ENCODE measurements at places on chromosomes 2 and 18.
A peak's percentile ranks its signal among the peaks of the same experiment; 100 is the strongest.

- DNase-seq: no peak
These were observed 166.5 kb upstream of the NCK2 start for GRCh38 chr2:105578166-105578565.

DNA sequence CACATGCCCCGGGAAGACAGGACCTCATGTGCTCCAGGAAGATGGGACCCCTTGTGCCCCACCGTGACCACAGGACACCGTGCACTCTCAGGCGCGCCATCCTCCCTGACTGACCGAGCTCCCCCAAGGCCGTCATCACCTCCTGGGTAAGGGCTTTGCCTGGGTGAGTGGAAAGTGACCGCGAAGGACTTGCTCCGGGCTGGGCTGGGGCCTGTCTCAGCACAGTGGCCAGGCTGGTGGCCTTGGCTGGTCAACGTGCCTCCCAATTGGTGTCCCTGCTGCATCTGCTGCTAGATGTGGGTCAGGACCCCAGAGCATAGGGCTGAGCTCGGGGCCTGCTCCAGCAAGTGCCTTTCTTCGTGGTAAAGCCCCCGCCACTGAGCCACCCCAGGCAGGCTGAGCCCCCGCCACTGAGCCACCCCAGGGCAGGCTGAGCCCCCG is 69.7 kb upstream of the CTDP1 start:
- DNase-seq: peak; percentile 35

GRCh38 chr2:236938126-236938525 is 147.6 kb upstream of the COPS8 start:
- no peak for DNase-seq

DNA sequence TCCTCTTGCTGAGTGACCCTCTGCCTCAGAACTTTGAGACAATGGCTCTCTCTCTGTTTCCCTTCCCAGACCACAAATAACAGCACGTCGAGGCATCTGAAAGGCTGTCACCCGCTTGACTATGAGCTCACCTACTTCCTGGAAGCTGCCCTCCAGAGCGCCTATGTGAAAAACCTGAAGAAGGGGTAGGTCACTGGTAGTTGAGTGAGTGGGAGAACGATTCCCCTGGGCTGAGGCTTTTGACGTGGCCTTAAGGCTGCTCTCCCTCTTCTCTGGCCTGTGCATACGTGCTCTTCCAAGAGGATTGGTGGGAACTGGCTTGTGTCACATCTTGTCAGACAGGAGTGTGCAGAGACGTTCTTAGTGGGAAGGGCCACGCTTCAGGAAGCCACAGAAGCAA is 63.1 kb upstream of the MCFD2 start:
- no peak for DNase-seq

DNA sequence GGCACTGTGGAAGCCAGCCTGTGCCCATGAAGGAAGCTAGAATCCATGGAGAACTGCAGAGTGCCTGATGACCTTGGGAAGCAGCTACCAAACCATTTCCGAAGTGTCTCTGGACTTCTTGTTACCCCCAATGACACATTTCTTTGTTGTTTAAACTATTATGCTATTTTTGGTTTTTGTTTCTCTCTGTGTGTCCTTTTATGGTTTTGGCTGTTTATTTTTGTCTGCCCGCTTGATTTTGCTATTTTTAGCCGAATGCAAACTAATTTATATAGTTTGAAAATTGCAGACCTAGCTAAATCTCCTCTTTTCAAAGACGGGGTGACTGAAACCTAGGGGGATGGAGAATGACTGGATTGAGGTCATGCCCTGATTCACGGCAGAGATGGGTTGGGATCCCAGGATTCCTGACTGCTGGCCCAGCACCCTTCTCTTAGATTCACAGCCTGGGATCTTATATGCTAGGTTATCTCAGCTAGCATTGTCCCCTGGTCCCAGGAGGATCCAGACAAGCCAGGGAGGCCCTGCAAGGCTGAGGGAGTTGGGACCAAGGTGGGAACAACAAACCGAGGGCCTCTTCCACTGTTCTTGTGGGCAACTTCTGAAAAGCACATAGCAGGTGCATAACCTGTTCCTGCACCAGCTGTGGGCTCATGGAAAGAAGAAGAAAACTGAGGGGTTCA is 116.3 kb upstream of the HAAO start:
- no peak for DNase-seq

DNA sequence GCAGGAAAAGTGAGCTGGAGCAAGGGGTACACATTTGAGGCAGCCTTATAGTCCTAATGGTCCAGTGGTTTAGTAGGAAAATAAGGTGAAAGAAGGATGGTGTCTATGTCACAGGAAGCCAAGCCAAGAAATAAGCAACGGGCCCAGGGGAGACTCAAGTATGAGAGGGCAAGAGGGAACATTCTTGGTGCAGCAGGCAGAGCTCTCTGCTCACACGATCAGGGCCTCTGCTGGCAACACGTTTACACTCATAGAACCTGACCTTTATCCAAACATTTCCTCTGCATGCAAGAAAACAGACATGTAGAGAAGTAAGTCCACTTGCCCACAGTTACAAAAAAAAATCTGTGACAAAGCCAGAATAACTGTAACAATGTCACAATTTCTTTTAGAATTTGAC is 32.6 kb upstream of the LRRC30 start:
- DNase-seq: no peak

DNA sequence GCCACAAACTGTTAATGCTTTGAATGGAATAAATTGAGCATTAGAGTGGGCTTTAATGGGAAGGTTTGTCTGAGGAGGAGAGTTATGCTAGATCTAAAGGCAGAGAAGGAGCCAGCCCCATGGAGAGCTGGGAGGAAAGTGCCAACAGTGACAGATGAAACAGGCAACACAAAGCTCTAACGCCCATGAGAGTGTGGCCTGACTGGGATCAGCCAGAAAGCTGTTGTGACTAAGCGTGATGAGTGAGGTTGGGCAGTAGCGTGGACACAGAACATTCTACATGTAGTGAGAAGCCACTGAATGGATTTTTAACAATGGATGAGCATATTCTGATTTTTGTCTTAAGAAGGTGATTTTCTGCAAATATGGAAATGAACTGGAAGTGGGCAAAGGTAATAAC is 185.3 kb upstream of the SIX2 start:
- no peak for DNase-seq

GRCh38 chr2:54773838-54774237 is 50.4 kb downstream of the EML6 start:
- no peak for DNase-seq

- peak; percentile 46 for DNase-seq
These were observed at the start of gene GPR35 for GRCh38 chr2:240624950-240625621. GPR35 (plus strand) TSS chr2:240625480; CDS start chr2:240629953, 4,473 bp downstream.

- no peak for DNase-seq
These were observed 91.3 kb downstream of the MEIS1 start for GRCh38 chr2:66526180-66526579.

- DNase-seq: no peak
These were observed 1330.0 kb upstream of the CELF4 start for GRCh38 chr18:38895560-38895959.

- DNase-seq: peak; percentile 19
These were observed 135.1 kb upstream of the ID2 start for GRCh38 chr2:8546612-8547283.

GRCh38 chr2:634041-634440 is 43.2 kb downstream of the TMEM18 start:
- DNase-seq: no peak

DNA sequence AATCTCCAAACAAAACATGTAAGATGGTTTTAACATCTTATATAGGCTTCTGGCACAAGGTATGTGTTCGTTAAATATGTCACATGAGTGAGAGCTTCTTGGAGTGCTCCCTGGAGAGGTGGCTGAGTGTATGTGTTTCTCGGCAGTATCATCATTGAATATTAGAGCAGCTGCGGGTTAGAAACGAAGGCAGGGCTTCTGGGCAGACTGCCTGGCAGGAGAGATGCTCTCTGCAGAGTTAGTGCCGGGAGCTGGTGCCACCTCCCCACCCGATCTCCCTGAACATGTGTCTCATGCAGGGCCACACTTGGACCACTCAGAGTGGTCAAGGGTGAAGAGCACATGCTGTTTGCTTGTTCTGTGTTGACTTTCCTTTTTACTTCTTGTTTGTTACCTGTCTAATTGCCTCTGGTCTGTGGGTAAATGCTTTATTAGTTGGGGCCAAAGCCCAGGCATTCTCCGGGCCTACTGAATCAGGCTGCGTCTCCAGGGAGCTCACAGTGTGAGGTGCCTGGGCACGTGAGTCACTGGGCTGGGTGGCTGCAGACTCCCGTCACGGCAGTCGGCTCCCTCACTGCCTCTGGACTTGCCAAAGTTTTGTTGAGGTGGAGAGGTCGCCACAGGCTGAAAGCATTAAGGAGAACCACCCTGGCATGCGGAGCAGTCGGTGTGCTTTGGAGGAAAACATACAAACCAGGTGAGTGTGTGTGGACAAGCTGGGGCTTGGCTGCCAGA is 246.6 kb downstream of the FHOD3 start:
- DNase-seq: no peak

DNA sequence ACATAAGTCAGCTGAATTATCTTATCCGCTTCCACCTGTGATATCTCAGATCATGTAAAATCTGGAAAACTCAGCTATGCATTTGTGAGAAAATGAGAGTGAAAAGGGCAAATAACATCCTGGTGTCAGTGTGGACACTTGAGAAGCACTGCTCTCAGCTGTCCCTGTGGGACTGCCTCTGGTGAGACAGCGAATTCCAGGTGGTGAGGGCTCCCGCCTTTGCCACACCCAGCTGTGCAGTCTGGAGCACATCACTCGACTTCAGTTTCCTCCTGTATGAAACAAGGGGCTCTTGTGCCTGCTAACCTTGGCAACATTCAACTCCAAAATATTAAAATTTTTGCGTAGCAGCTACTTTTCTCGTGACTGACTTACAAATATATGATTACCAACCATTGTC is 194.9 kb upstream of the BOD1L2 start:
- no peak for DNase-seq

- no peak for DNase-seq
These were observed 148.0 kb downstream of the CCDC85A start for GRCh38 chr2:56331810-56332209.

DNA sequence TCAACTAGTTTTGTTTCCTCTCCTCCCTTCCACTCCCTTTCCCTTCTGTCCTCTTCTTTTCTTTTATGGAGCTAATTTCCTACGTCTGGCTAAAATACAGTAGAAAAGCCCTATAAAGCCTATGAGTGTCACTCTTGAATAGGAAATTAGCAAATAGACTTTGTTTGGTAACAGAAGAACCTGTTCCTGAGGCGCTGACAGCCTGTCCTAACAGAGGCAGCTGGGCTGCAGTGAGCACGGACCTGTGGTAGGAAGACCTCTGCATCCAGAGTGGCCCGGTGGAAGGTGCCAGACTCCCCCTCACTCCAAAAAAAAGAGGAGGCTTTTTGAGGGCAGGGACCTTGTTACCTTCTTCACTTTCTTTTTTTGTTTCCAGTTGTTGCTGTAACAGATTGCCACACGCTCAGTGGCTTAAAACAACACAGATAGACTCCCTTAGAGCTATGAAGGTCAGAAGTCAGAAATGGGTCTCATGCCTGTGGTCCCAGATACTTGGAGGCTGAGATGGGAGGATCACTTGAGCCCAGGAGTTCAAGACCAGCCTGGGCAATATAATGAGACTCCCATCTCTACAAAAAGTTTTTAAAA is 81.2 kb upstream of the TXNDC2 start:
- no peak for DNase-seq

- DNase-seq: no peak
These were observed 24.2 kb upstream of the TBR1 start for GRCh38 chr2:161391737-161392506.

DNA sequence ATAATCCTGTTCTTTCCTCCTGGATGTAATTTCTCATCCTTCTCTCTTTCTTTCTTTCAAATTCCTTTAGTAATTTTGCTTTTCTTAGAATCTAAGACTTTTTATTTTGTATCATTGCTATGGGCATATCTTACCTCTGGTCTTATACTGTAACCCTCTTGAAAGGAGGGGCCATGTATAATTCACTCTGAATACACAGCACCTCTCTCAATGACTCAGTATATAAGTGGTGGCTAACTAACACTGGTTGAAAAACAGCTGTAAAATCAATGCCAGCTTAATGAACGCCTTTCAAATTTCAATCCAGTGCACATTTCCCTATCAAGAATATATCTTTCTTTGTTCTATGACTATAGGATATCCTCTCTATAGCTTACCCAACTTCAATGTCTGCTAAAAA is 53.7 kb downstream of the CWC22 start:
- no peak for DNase-seq

DNA sequence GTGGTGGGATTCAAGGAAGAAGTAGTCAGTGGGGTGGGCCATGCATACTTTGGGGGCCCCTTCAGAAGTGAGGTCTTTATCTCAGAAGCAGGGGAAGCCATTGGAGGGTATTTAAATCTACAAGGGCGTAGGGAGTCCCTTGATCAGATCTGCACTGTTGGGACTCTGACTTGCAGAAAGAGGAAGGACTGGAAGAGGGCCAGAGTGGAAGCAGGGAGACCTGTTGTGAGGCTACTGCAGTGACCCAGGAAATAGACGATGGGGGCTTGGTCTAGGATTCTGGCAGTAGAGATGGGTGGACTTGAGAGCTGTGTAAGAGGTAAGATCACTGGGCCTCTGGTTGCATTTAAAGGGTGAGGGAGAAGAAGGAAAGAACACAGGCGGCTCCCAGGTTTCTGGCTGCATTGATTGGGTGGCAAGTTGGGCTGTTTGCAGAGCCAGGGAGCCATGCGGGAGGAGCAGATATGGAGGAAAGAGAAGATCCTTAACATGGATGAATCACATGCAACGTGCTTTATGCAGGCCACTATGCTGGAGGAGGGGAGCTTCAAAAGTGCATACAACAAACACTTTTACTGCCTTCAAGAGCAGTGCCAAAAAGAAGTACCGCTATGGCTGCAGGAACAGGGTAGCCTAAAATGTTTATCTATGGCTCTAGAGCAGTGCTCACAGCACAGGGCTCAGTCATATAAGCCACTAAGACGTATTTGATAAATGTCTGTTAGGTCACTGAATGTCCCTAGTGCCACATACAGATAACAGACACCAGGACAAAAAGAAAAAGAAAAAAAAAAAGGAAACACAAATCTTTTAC is 2.3 kb downstream of the SFXN5 start:
- no peak for DNase-seq

GRCh38 chr2:41940745-41941063 is 107.1 kb upstream of the PKDCC start:
- no peak for DNase-seq

GRCh38 chr2:206079699-206080465 is 6.1 kb downstream of the INO80D start:
- DNase-seq: no peak

DNA sequence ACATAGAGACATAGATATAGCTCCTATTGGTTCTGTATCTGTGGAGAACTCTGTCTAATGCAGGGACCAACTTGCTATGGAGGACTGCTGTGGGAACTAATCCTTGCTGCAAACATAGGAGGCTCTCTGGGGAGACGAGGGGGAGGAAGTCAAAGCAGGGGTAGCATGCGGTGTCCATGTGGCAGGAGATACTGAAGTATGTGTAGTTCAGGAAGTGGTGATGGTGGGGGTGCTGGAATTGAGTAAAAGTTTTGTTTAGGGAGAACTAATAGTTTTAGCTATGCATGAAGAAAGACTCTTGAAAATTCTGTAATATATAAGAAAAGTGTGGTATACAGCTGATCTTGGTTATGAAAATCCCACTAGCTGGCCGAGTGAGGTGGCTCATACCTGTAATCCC is 62.0 kb downstream of the ANKRD44 start:
- DNase-seq: no peak
